ENCODE measurements at places on chromosomes 1 and 21.

- DNase-seq, result peak; percentile 83
Observed at GRCh38 chr1:206106328-206107167, 10.6 kb downstream of the AVPR1B start.

GRCh38 chr1:65626003-65626402 lies 166.7 kb upstream of the PDE4B start:
- DNase-seq, result no peak

- no peak for DNase-seq
Observed at GRCh38 chr1:24045771-24046170, 65.6 kb upstream of the SRSF10 start.

DNA sequence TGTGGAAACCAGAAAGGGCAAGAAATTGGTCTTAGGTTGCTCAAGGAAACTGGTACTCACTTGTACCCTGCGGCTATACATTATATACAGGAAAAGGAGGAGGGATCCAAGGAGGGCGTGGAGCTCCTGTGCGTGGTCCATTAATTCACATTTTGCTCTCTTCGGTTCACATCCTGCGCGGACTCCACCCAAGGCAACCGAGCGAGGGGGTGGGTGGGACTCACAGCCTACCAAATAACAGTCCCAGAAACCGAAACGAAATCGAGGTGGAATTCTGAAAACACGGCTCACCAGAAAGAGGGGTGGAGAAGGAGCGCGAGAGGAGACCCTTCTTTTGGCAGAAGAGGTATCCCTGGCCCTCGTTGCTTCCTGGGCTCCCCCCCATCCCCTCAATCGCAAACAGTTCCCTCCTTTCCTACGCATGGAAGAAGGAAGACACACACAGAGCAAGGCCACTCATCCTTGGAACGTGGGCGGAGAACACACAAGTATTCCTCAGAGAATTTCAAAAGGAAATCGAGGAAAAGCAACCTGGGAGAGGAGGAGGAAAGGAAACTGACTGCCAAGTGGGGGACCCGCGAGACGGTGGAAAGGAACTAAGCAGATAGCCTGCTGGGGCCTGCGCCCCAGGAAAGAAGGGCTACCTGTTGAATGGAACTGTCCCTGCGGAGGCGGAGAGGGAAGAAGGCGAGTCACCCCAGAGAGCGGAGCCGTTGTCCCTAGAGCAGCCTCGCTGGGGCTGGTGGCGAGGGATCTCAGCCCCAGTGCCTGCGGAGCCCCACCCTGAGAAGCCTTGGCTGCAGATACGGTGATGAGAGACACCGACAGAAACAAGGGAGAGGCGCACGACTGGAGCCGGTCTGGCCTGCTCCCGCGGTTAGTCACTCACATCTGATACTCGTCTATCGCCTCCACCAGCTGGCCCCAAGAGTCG lies 705 bp downstream of the AIDA start:
- DNase-seq, result peak; percentile 66

- no peak for DNase-seq
Observed at GRCh38 chr1:244615301-244615700, 37.6 kb upstream of the DESI2 start.

- DNase-seq, result no peak
Observed at GRCh38 chr1:70458131-70458530, 47.1 kb downstream of the CTH start.

GRCh38 chr21:32413697-32414578 lies 1.4 kb downstream of the EVA1C start:
- no peak for DNase-seq

- no peak for DNase-seq
Observed at GRCh38 chr1:10888791-10889649, 92.6 kb upstream of the CASZ1 start.

DNA sequence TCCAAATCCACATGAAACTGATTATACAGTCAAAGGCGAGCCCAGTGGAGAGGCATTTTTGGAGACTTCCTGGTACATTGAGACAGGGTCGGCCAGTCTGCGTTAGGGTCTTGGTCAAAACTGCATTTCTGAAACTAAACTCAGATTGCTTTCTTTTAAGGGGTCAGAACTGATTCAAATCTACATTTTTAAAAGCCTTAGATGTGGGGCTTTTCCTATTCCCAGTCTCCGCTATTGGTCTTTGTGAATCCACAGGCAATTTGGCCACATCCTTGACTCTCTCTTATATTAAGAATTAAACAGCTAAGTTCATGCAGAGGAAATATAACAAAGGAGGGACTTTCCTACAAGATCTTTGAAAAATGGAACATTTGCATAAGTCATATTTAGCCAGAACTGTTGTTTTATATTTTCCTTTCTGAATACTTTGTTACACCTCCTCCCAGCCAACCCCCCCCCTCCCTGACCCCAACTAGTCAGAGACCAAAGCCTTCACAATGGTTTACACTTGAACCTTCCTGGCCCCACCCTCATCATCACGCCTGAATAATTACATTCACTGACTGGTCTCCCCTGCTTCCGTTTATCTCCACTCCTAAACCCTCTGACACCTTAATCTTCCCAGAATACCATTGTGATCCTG lies 30.9 kb downstream of the SELL start:
- DNase-seq, result no peak

- peak; percentile 40 for DNase-seq
Observed at GRCh38 chr1:202580619-202581018, 129.6 kb downstream of the SYT2 start.

DNA sequence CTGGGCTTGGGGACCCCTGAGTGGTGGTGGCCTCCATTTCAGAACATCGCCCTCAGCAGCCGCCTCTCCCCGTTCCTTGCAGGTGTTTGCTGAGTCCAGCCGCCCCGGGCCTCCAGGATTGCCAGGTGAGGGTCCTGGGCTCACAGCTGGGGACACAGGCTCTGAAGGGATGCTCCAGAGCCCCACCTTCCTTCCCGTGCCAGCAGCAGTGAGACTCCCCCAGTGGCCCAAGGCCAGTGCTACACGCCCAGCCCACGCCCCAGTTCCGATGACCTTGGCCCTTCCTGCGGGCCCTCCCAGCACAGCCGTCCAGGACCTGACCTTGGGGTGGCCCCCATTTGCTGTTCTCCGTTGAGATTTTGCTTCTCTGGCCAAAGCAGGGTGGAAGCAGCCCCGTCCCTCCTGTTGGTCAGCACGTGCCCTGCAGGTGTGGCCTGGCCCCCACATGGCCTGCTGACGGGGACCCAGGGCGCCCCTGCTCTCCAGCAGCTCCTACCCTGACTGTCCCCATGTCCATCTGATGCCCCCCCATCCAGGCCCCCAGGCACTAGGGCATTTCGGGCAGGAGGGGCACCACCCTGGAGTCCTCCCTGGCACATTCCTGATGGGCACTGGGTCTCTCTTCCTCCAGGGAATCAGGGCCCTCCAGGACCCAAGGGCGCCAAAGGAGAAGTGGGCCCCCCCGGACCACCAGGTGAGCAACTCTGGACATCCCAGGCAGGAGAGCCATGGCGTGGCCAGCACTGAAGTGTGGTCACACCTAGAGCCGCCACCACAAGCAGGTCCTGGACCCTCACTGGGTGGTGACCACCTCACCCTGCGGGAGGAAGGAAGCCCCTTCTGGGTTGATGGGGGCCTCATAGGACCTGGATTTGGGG lies 45.0 kb downstream of the SLC19A1 start:
- no peak for DNase-seq

- DNase-seq, result peak; percentile 89
Observed at GRCh38 chr1:118988186-118989005, at the start of gene TBX15. TSS of gene TBX15 (minus strand) at chr1:118988343. CDS start at chr1:118987795, 548 bp downstream.

GRCh38 chr1:185644531-185644930 lies 89.7 kb upstream of the HMCN1 start:
- no peak for DNase-seq

DNA sequence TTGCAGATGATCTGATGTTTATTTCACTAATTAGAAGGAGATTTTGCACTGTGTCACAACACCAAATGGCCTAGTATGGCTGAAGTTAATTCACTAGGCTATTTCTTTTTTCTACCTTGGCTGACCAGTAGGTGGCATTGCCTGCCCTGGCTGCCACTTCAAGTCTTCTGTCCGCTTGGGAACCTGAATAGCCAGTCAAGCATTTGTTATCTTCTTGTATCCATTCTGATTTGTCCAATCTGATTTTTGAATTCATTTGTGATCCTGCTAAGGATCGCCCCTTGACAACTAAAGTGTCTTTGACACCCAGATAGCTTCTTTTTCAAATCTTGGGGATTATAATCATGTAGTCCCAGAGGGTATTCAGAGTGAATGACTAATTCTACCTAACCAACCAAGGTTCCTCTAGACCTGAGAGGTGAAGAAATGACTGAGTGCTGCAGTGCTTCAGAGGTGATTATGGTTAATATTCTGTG lies 99.4 kb downstream of the GIPC2 start:
- peak; percentile 75 for DNase-seq

DNA sequence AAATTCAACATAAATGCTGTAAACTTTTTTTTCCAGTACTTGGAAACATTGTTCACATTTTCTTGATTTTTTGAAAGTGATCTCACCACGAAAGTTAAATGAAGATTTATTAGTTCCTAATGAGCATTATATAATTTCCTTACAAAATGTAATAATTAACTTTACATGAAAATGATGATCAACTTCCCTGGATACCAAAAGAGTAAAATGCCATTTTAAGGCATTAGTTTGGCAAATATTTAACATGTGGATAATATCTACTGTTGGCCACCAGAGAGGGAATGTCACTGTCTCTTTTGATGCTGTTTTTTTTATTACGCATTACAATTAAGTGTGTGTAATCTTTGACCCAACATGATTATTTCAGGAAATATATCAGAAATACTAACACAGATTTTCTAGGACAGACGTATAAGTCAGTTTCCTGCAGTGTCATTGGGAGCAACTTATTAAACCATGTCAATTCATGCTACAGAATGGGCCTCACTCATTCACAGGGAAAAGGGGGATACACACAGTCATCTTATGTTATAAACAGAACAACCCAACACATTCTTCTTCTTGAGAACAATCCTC lies 903.9 kb upstream of the ADGRL2 start:
- DNase-seq, result no peak

GRCh38 chr1:97674517-97674916 lies 246.3 kb downstream of the DPYD start:
- no peak for DNase-seq

DNA sequence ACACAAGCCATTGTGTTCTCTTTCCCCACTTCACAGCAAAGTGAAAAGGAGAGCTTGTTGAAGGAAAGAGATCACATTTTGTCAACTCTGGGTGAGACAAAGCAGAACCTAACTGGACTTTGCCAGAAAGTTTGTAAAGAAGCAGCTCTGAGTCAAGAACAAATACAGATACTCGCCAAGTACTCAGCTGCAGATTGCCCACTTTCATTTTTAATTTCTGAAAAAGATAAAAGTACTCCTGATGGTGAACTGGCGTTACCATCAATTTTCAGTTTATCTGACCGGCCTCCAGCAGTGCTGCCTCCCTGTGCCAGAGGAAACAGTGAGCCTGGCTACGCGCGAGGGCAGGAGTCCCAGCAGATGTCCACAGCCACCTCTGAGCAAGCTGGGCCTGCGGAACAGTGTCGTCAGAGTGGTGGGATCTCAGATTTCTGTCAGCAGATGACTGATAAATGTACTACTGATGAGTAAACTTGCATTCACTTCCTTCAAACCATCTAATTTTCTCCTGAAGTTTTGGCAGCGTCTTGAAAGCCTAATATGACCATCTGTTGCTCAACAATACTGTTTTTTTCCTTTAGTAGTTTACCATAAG lies 43.7 kb downstream of the BACH1 start:
- DNase-seq, result peak; percentile 95

GRCh38 chr1:167499664-167500101 lies 18.6 kb downstream of the CD247 start:
- DNase-seq, result no peak

- peak; percentile 55 for DNase-seq
Observed at GRCh38 chr1:186793582-186793927, 35.2 kb upstream of the PLA2G4A start.

- DNase-seq, result no peak
Observed at GRCh38 chr1:209383422-209383821, 200.1 kb upstream of the CAMK1G start.

GRCh38 chr21:38376235-38376634 lies 119.4 kb downstream of the KCNJ15 start:
- DNase-seq, result no peak

GRCh38 chr1:55503663-55504305 lies 288.6 kb upstream of the USP24 start:
- peak; percentile 38 for DNase-seq

- DNase-seq, result no peak
Observed at GRCh38 chr1:19507516-19507915, 22.2 kb upstream of the CAPZB start.

DNA sequence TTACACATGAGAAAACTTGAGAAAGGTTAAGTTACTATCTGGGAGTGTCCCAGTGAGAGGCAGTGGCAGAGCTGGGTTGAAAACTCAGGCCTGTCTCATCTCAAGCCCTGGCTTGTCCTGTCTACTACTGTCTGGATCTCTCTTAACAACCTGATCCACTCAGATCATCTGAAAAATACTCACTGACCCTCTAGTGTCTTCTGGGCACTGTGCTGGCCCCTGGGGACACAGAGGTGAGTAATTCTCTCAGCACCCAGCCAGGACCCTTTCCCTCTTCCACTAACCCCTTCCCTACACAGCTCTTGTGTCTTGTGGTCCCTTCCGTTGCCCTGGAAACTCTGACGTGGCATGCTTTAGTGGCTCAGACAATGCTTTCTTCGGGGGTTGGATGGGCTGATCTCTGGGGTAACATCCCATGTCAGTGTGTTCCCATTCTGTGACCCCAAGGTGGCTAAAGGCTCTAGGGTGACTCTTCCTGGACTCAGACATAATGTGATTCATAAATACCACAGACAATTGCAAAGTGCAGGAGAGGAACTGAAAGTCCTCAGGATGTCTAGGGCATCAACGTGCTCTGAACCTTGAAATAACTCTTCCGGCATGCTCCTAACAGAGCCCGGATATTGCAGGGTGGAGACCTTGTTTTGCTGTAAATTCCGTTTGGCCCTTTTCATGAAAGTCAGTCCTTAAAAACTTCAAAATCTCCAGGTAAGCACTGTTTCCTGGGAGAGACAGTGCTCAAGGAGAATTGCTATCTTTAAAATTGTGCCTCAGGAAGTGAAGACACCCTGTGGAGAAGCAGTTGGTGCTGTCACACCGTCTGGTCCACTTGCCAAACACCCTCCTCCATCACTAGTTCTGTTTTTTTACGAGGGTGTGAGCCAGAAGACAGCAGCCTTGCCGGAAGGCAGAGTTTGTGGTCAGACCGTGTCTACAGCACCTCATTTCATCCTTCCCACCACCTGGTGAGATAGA lies 4.0 kb downstream of the SHISAL2A start:
- DNase-seq, result no peak

DNA sequence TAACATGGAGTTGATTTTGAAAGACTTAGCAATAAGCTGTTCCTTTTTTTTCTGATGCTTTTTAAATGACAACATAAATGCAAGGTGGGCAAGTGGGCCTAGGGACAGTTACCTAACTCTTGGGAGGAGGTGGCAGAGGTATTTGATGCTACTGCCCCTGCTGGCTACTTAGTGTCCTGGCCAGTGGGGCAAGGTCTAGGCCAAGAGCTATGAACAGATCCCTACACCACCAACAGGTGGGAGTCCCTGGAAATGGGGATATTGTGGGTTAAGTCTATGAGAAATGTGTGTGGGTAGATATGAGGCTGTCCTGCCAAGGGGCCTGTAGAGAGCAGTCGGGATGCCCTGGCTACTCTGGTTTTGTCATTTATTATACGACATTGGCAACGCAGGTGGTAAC lies 31.3 kb upstream of the B3GALT5 start:
- no peak for DNase-seq

GRCh38 chr1:240090957-240091600 lies 604 bp upstream of the FMN2 start:
- DNase-seq, result no peak

- no peak for DNase-seq
Observed at GRCh38 chr1:4019147-4019521, 119.1 kb upstream of the C1orf174 start.

GRCh38 chr1:195604287-195604686 lies 1004.0 kb downstream of the KCNT2 start:
- DNase-seq, result peak; percentile 93

Data from fibroblast of skin of back (primary cell).